ENCODE measurements at places on chromosomes 12 and 14.

DNA sequence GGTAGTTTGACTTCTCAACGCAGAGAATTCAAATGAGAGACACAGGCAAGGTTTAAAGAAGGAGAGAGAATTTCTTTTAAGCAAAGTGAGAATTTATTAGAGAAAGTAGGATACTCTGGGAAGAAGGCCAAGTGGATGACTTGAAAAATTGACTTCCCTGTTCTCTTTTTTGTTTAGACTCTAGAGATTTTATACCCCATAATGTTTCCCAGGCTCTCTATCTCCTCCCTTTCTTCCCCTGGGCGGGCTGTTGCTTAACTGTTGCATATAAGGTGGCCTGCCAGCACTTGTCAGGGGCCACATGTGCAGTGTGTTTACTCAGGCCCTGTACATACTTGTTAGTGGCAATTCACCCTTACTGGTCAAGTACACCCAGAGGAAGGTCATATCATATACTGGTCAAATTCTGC lies 403.7 kb downstream of the SLC6A15 start:
- DNase-seq: no peak

DNA sequence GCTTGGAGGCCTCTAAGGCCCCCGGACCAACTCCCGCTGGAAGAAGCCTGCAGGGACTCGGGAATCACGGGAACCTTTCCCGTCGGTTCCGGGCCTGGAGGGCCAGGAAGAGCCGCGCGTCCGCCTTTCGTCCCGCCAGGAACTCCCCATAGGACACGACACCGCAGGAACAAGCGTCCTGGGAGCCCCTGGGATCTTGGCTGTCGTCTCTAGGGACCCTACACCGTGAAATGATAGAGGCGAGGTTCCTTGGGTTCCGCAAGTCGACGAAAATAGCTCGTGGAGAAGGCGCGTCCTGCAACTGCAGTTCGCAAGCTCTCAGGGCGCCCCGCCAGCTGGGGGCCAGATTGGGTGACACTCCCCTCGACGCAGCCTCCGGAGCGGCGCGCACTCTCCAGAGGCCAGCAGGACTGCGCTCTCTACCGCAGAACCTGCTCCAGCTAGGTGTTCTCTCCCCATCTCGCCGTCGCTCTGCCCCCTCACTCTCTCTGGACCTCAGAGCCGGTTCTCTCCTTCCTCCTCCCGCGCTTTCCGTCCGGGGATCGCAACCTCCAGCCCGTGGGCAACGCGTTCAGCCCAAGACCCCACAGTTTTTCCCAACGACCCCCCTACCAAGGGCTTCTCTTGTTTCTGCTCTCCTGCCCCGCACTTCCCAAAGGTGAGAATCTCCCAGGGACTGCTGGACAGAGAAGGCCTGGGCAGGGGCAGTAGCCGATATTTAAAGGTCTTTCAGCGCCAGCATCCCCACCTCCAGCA lies 776 bp downstream of the BMP4 start:
- peak; percentile 53 for DNase-seq

DNA sequence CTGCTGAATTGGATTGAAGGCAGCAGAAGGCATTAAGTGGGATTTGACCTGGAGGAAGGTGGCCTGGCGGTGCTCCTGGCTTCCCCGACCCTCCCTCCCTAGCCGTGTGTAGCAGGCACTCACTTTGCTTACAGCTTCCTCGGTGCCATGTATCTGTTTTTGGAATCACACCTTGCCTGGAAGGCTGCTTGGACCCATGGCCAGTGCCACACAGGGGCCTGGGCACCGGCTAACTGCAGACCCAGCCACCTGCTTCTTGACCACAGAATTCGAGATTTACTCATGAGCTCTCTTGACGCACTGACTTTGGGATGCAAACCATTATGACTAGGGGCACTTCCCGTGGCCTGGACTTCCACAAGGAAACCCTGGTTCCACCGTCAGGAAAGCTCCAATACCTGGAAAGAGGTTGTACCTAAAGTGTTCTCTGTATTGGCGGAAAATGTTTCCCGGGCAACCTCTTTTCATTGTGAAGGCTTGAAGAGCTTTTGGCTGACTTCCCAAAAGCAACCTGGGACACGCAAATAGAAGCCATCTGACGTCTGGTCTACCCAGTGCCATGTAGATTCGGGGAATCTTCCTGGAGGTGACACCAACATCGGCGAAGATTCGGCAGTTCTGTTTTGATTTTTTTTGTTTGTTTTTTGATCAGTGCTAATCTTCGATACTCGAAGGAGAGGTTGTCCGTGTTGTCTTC lies 125.6 kb upstream of the RTL1 start:
- DNase-seq: no peak

DNA sequence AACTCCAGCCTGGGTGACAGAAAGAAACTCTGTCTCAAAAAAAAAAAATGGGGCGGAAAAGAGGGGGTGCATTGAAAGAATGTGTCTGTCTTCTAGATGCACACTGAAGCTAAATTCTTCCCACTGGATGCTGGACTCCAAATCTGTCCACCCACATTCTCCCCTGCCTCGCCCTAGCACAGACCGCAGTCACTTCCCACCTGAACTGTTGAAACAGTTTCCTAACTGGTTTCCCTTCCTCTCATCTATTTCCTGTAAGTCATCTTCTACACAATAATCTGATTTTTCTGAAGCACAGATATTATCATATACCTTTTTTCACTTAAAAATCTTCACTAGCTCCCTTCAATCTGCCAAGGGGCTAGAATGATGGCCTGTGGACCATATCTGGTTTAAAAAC lies 1.5 kb upstream of the HCAR1 start:
- no peak for DNase-seq

GRCh38 chr12:7303230-7303629 lies 642 bp upstream of the ACSM4 start:
- DNase-seq: no peak

GRCh38 chr12:124525455-124525854 lies 42.0 kb downstream of the NCOR2 start:
- no peak for DNase-seq

- DNase-seq: no peak
Measured at GRCh38 chr12:93245543-93245942, 132.2 kb upstream of the NUDT4 start.

GRCh38 chr12:2343681-2344080 lies 290.9 kb downstream of the CACNA1C start:
- no peak for DNase-seq

- no peak for DNase-seq
Measured at GRCh38 chr12:58602179-58602578, 318.1 kb downstream of the LRIG3 start.

GRCh38 chr12:98053202-98053601 lies 462.2 kb upstream of the TMPO start:
- DNase-seq: no peak

DNA sequence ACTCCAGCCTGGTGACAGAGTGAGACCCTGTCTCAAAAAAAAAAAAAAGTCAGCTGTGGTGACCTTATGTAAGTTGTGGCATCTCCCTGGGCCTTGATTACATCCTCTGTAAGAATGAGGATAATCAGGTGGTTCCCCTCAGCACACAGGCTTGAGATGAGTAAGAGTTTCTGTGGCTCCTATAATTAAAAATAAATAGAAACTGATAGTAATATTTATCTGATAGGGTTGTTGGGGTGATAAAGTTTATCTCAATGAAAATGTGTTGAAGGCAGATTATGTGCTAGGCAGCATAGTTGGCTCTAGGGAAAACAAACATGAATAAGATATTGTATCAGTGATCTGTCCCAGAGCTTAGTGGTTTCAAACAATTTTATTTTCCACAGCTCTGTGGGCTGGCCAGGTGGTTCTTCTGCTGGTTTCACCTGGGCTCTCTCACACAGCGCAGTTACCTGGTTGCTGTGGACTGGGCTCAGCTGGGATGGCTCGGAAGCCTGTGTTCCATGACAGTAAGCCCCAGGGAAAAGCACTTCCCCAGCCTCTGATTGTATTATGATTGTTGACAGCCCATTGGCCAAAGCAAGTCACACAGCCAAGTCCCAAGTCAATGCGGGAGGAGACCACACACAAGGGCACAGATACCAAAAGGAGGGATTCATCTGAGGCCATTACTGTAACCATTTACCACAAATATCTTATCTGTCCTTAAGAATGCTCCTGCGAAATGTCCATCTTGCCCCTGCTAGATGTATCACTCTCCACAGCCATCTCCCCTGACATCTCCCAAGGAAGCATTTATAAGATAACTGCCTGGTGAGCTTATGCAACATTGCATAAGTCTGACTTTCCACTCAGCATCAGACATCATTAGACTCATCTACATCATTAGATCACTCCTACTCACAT lies 151.7 kb downstream of the NUAK1 start:
- peak; percentile 64 for DNase-seq

- DNase-seq: no peak
Measured at GRCh38 chr14:92340931-92341330, 18.0 kb downstream of the SLC24A4 start.

DNA sequence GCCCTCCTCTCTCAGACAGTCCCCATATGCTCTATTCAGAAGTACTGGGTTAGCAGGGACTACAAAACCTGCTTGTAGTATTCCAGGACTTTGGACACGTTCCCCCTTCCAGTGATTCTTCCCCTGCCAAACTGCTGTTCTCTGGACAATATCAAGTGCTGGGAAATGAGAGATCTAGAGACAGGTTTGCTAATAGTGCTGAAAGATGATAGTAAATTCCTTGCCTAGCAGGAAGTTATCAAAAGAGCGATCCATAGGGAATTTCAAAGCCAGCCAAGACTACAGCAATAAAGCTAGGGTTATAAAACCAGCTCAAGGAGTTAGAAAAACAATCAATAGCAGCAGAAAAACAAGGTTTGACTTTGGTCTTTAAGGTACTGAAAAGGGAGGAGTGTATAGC lies 15.2 kb downstream of the SLC7A8 start:
- no peak for DNase-seq

DNA sequence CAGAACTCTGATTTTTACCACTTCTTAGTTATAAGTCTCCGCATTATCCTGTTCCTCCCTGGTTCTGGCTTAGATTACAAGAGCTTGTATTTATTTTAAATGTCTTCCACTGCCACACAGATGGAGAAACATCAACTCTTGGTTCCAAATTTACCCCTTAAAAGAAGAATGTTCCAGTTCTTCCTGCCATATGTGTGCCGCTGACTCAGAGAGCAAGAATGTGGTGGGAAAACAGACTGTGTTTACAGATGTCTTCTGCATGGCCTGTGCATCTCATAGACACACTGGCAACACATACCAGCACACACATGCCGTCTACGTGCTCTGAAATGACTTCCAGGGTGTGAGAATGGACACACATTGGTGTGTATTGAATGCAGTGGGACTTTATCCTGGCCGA lies 383.0 kb downstream of the LRIG3 start:
- peak; percentile 72 for DNase-seq
